NCI-H2107 (cell line): ENCODE measurements at places on chromosomes 11 and 22.

DNA sequence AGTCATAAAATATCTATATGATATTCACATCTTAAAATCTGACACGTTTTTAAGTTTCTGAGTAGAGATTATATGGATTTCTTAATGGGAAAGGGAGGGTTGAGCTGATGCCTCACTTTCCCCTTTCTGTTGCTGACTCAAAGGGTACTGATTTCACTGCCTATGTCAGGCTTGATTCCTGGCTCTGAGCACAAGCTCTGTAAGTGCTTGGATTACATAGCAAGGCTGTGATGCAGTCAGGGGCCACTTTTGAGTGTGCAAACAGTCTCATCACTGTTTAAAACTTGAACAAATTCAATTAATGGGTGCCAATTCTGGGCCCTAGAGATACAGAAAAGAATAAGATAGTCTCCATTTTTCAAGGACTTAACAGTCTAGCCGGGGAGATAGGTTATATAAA is 14.4 kb downstream of the ATXN10 start:
- no peak for DNase-seq

- DNase-seq: no peak
Observed at GRCh38 chr11:22193348-22194051, 615 bp downstream of the ANO5 start.

DNA sequence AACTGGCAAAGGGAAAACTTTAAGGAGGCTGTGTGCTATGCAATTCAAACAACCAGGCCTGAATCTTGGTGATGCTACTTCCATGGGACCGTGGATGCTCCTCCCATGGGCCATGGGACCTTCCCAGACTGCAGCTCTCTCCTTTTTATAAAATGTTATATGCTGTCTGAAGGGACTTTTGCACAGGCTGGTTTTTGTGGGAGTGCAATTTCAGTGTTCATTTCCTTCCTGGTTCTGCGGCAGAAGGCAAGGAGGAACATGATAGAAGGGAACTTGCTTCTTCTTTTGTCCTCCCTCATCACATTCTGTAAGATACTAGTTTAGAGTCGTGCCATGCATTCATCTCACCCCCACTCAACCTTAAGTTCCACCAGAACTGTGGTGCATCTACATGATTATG is 68.9 kb downstream of the C11orf58 start:
- DNase-seq: no peak

- no peak for DNase-seq
Observed at GRCh38 chr11:65787649-65788622, 1.1 kb downstream of the OVOL1 start.
